ENCODE measurements at places on chromosomes 7 and 10. TPM values are rescaled to one million over a fixed set of nuclear protein-coding genes. Genes with fewer than 3 reads are reported as not detected.
A peak's percentile ranks its signal among the peaks of the same experiment; 100 is the strongest.

The KAZALD1 gene
- 2.2 TPM for total RNA-seq

The GBF1 gene
- 38.5 TPM for total RNA-seq

The SEMA3A gene
- 34.8 TPM for total RNA-seq

The CRTAC1 gene
- 7.2 TPM for total RNA-seq

The MRLN gene
- not detected for total RNA-seq

The ADIRF gene
- total RNA-seq = 75.9 TPM

The AFAP1L2 gene
- 19.3 TPM for total RNA-seq

The NKX2-3 gene
- total RNA-seq = 1.0 TPM

The CTAGE4 gene
- total RNA-seq = 3.3 TPM

The TYW1B gene
- 1.8 TPM for total RNA-seq

The ACSM6 gene
- total RNA-seq = 0.58 TPM

- no peak for DNase-seq
These were observed 15.0 kb upstream of the WDR86 start for GRCh38 chr7:151424799-151425198.

DNA sequence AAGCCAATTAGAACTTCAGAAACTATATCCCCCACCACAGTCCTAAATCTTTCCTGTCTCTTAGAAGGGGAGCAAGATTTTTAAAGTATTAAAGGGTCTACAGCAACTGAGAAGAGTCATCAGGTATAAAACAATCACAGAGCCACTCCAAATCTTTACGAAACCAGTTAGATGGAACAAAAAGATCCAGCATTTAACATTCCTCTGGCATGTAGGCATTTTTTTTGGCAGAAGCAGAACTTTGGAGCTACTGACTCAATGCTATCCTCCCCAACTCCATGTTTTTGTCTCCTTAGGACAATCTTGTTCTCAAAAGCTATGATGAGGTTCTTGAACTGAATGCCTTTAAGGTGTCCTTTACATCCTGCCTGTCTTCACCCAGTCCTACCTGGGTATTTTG, 333.3 kb downstream of the PRPF18 start:
- no peak for DNase-seq

- DNase-seq = peak; percentile 91
These were observed 175.1 kb downstream of the SEPTIN7 start for GRCh38 chr7:35975851-35976454.

- no peak for DNase-seq
These were observed 14.6 kb downstream of the VOPP1 start for GRCh38 chr7:55557666-55558188.

DNA sequence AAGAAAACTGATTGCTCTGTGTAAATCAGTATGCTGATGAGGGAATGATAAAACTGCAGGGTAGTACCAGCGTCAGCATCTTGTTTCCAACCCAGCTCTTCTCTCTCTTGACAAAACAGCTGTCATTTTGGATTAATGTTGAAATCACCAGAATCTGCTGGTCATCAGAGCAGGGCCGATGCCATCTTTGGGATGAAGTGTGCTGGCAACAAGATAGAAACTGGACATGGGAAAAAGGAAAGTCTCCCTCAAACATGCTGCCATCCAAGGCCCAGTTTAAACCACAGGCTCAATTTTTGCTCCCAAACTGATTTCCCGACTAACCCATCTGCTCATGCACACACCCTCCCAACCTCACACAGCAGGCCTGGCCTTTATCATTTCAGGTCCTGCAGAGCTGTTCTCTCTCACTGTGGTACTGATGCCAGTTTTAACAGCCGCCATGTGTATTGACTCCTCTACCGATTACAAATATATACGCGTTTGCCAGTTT, 285.2 kb downstream of the AUTS2 start:
- no peak for DNase-seq

DNA sequence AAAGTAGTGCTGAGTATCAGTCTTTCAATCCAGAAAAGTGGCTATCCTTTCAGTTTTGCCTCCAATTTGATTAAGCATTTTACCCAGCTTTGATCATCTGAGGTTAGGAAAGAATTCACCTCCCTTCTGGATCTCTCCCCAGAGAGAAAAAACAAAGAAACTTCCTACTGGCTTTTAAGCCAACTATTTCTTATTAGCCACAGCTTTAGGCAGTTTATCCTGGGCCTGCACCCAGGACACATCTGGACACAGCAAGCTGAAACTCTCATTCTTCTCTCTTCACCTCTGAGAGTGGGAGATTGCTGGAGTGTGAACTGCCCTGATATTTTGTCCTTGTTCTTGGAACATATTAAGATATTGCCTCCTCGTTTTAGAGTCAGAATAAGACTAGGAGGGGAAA, 43.5 kb upstream of the LSM8 start:
- DNase-seq = no peak

- no peak for DNase-seq
These were observed 94.9 kb downstream of the NPTX2 start for GRCh38 chr7:98711945-98712344.

DNA sequence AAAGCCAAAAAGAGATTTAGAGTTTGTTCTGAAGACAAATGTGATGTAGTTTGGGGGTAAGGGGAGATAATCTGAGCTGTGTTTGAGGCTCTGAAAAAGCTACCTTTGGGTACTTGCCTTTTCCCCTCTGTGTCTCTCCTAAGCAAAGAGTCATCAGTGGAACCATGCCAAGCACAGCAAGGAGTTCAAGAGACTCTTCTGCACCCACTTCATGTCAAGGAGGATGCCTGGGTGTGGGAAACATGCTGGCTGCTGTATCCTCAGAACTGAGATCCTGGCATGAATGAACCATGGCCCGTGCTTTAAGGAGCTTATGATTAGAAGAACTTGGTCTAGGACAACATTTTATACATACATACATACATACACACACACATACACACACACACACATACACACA, 142.9 kb downstream of the NOC3L start:
- no peak for DNase-seq

GRCh38 chr7:39421661-39422060, 144.5 kb upstream of the YAE1 start:
- no peak for DNase-seq

GRCh38 chr10:82506680-82507376, 631.8 kb downstream of the NRG3 start:
- DNase-seq = no peak

DNA sequence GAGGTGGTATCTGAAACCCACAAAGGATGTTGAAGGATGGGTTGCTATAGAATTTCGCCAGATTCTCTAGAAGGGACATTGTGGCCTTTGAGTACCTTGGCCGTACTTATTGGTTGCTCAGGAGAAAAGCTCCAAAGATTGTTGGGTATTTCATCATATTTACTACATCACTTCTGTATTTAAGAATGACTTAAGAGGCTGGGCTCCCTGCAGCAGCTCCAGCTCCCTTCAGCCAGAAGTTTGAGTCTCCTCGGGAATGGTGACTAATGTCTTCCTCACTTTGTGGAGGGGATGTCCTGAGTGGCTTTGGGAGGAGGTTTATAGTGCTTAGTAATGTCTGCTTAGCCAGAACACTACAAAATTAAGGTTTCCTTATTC, 18.1 kb downstream of the MINDY4 start:
- no peak for DNase-seq

- no peak for DNase-seq
These were observed 88.9 kb downstream of the KCNMA1 start for GRCh38 chr10:77548671-77549070.

- DNase-seq = no peak
These were observed 10.8 kb upstream of the NRP1 start for GRCh38 chr10:33345236-33345635.

DNA sequence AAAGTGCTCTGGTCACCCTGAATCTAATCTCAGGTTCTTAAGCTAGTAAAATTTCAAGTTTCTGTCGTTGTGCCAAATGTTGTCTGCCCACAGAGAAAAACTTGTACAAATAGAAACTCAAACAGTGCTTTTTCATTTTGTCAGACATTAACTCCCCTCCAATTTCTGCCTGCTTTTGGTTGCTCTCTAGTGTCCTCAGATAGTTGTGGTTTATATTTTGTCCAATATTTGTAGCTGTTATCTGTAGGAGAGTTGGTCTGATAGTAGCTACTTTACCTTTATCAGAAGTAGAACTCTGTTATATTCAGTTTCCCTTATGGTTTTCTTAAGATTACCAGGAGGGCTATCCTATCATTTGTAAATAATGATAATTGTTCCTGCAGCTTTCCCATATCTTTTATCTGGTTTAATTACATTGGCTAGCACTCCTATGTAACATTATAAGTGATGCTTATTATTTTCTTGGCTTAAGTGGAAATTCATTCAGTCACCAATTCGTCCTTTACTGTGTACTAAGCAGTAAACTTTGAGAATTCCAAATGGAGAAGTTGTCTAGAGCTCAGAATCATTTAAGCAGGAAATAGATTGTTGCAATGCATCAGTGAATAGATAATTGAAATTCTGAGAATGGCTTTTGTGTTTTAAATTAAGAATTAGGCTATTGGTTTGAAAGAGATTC, 91.0 kb downstream of the ANKIB1 start:
- no peak for DNase-seq

GRCh38 chr7:514651-515598, 4.7 kb downstream of the PDGFA start:
- peak; percentile 77 for DNase-seq

DNA sequence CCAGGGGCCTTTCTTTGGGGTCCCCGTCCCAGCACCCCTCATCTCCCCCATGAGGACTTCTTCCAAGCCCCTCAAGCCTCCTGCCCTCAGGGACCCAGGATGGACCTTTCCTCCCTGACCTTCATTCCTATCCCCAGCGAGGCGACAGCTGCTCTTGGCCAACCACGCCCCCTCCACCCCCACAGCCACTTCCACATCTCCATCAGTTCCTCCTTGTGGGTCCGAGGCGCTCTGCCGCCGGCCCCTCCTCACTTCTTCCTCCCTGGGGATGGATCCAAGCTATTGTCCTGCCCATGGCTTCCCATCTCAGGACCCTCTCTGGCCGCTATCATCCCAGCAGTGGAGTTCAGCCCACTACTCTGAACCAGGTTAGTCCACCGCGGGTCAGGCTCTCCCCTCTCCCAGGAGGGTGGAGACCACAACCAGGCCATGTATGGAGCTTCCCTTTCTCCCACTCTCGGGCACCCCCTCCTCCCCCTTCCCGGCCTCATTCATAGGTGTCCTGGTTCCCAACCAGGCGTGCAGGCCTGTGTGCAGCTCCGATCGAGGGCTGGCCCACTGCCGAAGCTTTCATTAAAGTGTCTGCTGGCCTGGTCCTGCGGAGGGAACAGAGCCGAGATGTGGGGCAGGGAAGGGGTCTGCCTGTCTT, 1.7 kb upstream of the SH2B2 start:
- DNase-seq = no peak

GRCh38 chr10:69682955-69683474, 53.0 kb downstream of the FAM241B start:
- DNase-seq = no peak

- no peak for DNase-seq
These were observed 58.4 kb upstream of the ABCB5 start for GRCh38 chr7:20557116-20557515.

GRCh38 chr10:122293961-122294380, 22.9 kb downstream of the BTBD16 start:
- DNase-seq = no peak

- DNase-seq = no peak
These were observed 274.0 kb downstream of the ELFN1 start for GRCh38 chr7:1943933-1944618.

DNA sequence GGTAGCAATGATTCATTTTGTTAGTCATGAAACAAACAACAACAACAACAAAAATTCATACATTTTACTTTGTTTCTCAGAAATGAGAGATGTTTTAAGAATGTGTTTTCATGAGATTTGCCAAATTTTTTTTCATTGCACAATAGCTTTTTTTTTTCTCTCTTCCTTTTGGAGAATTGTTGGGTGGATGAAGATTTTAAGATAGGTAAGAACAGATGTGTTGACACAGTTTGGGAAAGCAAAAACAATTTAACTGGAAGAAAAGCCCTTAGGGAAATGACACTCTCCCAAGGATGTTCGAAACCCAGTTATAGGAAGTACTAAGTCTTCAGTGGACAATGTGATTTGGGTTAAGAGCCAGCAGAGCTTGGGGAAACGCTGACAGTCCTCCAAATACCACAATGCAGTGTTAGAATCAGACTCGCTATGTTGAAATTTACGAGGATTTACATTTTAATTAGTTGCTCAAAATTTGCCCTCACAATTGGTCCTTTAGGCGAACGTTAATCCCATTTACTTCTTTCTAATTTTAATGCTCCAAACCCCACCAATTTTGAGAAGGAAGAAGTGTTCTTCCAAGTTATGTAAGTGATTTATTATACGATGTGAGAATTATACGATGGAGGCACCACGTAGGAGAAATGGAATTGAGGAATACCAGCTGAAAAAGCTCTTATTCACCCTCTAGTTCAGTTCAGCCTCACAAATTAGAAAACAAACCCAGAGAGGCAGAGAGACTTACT, 61.2 kb downstream of the HHEX start:
- no peak for DNase-seq

All from stomach (tissue), 19 donors.